Epithelial cell of proximal tubule (primary cell): ENCODE measurements at places on chromosomes 11 and 22.

- DNase-seq = no peak
Measured at GRCh38 chr11:19428206-19429002, 187.7 kb upstream of the E2F8 start.

GRCh38 chr11:44805596-44805995, 78.8 kb downstream of the TSPAN18 start:
- no peak for DNase-seq

- DNase-seq = no peak
Measured at GRCh38 chr11:61743486-61744095, 8.8 kb upstream of the MYRF start.

DNA sequence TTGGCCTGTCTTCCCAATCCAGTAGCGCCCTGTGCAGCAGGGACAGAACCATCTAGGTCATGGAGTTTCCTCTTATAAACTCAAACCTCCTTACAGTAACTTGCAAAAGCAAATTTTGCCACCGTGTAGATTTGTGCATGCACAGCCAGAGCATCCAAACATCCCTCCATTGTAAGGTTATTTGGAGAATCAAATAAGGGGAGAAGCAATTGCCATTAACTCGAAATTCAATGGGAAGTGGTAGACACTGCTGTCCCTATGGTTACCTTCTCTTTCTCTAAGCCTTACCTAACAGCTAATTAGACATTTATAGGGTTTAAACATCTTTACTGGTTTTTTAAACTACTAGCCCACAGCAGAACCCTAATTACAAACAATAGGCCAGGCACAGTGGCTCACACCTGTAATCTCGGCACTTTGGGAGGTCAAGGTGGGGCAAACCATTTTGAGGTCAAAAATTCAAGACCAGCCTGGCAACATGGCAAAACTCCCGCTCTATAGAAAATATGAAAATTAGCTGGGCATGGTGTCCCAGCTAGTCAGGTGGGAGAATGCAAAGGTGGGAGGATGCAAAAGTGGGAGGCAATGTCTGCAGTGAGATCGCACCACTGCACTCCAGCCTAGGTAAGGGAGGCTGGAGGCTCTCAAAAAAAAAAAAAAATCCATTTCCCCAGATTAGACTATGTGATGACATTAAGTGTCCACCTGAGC, 6.6 kb downstream of the HSPA8 start:
- no peak for DNase-seq

DNA sequence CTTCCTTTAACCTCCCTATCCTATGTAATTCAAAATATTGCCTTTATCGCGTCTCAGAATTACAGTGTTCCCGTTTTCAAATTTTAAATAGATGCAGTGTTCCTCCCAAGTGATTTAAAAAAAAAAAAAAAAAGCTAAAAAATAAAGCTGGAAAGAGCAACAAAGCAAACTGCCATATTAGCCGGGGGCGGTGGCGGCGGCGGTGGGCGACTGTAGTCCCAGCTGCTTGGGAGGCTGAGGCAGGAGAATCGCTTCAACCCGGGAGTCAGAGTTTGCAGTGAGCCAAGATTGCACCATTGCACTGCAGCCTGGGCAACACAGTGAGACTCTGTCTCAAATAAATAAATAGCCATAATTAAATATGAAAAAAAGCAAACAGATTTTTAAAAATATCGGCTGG, 5.5 kb upstream of the AGBL2 start:
- DNase-seq = no peak

GRCh38 chr22:48403521-48404403, 1423.9 kb downstream of the BRD1 start:
- no peak for DNase-seq

DNA sequence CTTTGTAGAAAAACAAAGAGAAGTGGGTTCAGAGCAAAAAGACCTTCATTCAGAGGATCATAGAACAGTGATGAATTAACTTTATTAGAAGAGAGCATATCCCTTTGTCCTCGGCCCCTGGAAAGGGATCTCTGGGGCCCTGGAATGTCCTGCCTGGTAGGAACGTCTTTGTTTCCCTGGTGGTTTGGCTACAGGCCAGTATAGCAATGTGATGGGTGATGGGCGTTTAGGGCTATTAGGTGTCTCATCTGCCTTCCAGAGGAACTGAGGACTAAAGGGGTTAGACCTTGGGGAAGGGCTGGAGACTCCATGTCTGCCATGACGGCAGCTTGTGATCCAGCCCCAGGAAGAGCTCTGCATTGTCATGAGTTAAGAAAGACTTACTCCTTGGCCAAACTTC, 9.1 kb downstream of the APOL4 start:
- DNase-seq = no peak

GRCh38 chr11:46369458-46370152, 11.9 kb upstream of the MDK start:
- DNase-seq = no peak

DNA sequence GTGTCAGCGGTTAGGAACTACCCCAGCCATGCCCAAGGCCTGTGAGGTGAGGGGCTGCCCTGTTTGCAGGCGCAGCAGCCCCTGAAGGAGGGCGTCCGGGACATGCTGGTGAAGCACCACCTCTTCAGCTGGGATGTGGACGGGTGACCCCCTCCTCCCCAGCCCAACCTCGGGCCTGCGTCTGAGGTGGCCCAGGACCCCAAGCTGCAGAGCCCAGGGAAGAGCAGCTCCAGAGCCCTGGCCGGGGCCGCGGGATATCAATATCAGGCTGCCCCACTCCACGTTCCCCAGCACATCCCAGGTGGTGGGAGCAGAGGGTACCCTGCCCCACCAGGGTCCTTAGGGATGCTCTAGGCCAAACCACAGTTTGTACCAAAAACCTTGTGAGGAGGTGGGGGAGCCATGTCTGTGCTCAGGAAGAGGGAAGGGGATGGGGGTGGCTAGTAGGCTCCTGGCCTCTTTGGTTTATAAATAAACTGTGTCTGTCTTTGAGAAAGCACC, 39.3 kb downstream of the SGSM3 start:
- no peak for DNase-seq

- DNase-seq = no peak
Measured at GRCh38 chr11:10488934-10489691, 34.0 kb downstream of the AMPD3 start.

DNA sequence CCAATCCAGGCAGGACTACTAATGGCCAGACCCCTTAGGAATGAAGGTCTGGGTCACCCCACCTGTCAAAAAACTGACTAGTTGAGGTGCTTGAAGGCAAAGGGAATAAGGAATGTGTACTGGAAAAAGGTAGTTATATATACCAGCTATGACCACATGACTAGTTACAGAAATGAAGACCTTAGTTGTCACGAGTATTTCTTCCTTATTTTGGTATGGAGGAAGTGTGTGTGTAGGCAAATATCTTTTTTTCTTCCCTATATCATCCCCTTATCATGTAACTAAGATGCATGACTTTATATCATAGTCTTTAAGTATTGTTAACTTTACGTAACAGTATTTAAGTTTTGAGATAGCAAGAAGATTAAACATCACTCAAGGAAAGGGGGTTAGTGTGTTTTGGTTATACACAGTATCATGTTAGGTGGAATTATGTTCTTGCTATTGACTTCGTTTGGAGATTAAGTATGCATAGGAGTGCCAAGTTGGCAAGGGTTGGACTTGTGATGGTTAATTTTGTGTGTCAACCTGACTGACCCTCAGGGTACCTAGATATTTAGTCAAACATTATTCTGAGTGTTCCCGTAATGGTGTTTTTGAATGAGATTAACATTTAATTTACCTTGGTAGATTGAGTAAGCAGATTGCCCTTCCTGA, 38.2 kb upstream of the NARS2 start:
- no peak for DNase-seq

DNA sequence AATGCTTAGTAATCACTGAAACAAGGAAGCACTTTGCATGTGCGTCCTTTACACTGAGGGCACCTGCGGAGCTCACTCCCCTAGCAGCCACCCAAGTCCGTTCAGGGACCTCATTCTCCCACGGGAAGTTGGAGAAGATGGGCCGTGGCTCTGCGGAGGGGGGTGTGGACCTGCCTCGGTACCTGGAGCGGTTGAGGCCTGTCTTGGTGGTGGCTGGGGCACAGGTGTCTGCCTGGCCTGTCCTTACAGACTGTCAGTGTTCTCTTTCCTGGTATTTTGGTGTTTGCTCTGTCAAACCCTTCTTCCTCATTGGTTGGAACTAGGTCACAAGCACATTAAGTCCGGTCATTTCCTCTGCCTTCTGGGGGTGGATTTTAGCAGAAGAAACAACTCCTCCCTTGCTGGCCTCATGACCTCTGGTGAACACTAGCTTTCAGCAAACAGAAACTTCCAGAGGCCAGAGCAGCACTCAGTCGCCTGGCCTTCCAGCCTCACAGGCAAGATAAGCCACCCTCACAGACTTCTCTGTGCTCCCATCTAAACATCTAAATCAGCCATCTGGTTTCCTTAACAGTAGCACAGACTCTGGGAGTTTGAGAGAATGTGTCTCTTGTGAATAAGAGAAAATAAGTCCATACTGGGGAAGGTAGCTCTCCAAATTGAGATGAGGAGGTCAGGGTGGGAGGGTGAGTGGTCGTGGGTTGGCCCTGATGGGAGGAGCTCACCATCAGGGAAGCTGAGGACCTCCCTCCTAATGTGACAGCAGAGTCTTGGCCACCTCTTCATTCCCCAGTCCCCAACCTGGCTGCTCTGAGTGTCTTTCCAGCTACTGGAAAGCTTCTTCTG, 8.6 kb downstream of the SNAP29 start:
- DNase-seq = no peak

DNA sequence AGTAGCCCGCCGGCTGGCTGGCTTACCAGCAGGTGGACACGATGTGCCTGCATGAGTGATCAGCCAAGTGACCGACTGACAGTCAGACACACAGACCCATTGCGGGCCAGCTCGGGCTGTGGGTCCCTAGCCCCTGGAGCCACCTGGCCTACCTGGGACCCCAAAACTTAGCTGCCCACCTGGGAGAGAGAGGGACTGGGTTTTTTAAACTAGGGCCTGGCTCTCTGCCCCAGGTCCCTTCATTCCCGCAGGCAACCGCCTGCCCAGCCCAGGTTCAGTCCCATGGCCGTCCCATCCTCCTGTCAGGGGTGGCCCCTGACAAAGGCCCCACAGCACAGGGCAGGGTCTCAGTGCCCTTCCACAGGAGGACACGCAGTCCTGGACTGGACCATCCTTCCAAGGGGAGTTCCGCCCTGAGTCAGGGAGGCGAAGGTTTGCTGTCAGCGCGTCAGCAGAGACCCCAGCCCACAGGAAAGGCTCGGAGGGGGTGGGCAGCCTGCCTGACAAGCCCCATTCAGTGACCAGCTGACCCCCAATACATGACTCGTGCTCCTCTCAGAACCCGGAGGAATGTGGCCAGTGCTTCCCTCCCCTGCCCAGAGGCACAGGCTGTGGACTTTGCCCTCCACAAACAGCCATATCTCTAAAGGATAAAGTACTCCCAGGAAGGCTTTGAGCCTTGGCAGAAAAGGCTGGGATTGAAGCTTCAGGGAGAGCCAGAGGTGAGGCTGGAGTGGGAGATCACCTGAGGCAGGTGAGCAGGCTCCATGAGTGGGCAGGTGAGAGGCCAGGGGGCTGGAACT, 8.4 kb downstream of the SLCO2B1 start:
- DNase-seq = no peak

GRCh38 chr22:36232715-36233401, 6.5 kb downstream of the APOL2 start:
- DNase-seq = no peak

- DNase-seq = no peak
Measured at GRCh38 chr11:47980088-47980906, at the start of gene PTPRJ. Gene PTPRJ (plus strand): TSS chr11:47980559. CDS start chr11:47980913, 354 bp downstream.

GRCh38 chr11:131300439-131300717, 70.0 kb upstream of the NTM start:
- no peak for DNase-seq

- DNase-seq = no peak
Measured at GRCh38 chr11:94786264-94787126, 18.3 kb downstream of the AMOTL1 start.

GRCh38 chr11:117929142-117929915, at the start of gene TMPRSS13:
Gene TMPRSS13 (minus strand): TSS chr11:117929402. CDS start chr11:117929307, 95 bp downstream.
- DNase-seq = no peak

GRCh38 chr22:45231293-45231692, 9.4 kb downstream of the KIAA0930 start:
- no peak for DNase-seq

GRCh38 chr11:67611704-67612587, 5.2 kb downstream of the NDUFV1 start:
- DNase-seq = no peak

- no peak for DNase-seq
Measured at GRCh38 chr22:49022816-49023160, 804.9 kb downstream of the BRD1 start.

DNA sequence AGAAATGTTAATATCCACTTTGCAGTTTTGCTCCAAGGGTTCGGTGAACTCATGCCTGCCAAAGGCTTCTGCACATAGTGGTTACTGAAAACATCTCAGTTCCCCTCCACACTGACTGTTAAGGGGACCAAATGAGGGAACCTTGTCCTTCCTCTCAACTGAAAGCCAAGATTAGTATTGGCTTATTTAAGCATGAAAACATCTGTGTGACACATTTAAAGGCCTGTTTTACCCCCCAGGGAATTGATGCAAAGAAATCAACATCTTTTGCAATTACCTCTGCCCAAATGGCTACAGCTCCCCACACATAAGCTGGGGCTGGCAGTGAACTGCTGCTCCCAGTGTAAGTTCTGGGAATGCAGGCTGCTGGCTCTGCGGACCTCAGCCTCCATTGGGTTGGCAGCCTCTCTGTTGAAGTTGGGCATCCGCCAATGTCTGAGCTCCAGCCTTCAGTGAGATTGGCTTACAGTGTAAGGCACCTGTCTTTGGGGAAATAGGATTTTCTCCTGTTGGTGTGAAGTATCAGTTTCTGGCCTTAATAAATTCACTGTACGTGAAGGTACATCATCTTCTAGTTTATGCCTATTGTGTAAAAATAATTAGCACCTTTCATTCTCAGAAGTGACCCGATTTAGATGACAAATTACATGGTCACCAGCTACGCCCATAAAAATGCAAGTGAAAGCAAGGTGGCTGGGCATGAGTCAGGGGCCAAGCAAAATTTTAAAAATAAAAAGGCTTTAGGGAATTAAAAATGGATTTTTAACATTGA, 213.4 kb upstream of the SYN3 start:
- DNase-seq = no peak

DNA sequence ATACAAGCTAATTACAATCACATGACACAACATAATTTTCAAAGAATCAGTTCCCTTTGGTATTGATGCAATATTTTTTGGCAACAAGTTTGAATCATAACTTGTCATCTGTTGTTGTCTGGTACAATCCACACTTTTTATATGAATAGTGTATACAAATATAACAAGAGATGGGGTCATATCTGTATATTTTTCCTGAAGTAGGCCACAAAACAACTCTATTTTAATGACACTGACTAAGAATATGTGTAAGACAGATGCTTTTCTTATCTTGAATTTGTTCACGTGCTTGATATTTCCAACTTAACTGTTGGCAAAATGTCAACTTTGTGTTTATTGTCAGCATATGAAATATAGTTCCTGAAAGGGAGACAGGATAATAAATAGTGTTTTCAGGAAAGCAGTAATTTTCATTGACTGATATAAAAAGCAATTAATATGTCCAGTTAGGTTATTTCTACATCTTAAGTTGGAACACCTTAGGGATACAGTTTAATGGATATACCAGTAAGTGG, 27.9 kb downstream of the NOX4 start:
- DNase-seq = no peak
